ENCODE measurements at places on chromosomes 13 and 19. TPM values are rescaled to one million over a fixed set of nuclear protein-coding genes. Genes with fewer than 3 reads are reported as not detected.

- DNase-seq: no peak
Measured at GRCh38 chr13:110443622-110444225, 117.8 kb downstream of the RAB20 start.

GRCh38 chr19:2047449-2048103 lies 3.5 kb downstream of the MKNK2 start:
- no peak for DNase-seq

DNA sequence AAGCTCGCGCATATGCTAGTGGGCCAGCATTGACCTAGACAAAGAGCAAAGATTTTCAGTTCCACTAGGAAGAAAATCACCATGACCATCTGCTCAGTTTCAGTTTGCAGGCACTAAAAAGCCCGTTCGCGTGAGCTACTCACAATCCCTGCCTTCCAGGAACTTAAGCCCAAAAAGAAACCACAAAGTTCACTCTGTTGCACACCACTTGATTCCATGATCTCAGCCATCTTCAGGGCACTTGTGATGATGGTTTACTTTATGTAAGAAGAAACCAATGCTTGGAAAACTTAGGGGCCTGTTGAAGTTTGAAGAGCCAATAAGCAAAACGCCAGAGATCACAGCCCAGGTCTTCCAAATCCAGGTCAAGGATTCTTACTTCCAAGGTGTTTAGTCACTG lies 45.0 kb upstream of the SLC15A1 start:
- DNase-seq: no peak

GRCh38 chr13:101157261-101157660 lies 259.0 kb downstream of the NALCN start:
- DNase-seq: no peak

- peak; percentile 85 for DNase-seq
Measured at GRCh38 chr19:12965017-12965811, 4.2 kb upstream of the DAND5 start.

DNA sequence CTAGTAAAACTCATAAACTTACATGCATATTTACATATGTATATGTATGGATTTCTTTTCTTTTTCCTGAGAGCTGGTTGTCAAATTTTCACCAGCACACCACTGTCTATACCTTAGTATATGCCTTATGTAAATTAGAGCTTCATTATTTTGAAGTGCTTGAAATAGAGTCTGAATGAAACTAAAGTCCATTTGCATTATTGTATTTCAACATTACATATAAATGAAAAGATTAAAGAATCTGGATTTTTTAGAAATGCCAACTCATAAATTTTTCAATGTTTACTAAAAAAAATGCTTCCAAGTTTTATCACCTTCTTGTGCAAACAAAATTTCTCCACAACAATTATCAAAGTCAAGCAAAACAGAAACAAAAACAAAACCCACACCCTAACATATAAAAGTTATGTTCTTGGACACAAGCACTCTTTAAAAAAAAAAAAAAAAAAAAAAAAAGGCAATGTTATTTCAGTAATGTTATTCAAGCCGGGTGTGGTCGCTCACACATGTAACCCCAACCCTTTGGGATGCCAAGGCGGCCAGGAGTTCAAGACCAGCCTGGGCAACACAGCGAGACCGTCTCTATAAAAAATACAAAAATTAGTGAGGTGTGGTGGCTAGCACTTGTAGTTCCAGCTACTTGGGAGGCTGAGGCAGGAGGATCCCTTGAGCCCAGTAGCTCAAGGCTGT lies 18.3 kb downstream of the MED26 start:
- no peak for DNase-seq

DNA sequence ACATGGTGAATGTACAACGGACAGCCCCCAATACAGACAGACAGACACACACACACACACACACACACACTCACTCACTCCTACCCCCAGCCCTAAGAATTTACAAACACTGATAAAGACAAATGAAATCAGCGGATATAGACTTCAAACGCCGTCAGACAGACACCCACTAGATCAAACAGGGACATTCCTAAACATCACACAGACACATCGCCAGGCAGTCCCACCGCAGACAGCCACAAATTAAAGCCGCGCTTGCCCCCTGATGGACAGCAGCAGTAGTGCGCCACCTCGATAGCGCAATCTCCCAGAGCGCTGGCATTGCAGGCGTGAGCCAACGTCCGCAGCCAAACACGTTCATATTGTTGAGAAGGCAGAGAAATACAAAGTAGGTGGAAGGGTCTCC lies 24.7 kb upstream of the ADGRE1 start:
- peak; percentile 92 for DNase-seq

GRCh38 chr13:68378294-68378693 lies 1148.2 kb upstream of the PCDH9 start:
- no peak for DNase-seq

DNA sequence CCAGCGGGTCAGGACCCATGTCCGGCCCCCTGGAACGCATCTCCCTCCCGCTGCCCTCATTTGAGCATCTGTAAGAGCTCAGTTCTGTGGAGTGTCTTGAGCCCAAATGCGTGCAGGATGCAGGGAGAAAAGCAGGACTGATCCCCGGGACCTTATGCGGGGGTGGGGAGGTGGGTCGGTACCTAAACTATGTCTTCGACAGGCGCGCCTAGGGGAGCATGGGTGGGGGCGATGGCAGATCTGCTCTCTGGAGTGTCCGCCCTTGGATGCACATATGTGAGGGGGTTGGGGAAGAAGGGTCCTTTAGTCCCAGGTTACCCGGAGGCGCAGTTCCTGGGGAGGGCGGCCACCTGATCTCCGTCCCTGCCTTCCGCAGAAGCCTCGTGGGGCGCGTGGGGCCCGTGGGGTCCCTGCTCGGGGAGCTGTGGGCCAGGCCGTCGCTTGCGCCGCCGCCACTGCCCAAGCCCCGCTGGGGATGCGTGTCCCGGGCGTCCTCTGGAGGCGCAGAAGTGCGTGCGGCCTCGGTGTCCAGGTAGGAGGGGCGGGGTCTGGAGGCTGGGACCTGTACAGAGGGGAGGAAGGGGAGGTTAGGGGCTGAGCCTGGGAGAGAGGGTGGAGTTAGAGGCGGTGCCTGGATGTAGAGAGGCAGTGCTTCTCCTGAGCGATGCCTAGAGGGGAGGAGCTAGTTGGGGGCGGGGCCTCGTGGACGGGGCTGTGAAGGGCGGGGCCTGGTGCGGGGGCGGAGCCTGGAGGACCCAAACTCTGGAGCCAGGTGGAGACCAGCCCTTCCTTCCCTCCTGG lies 2.9 kb downstream of the CILP2 start:
- DNase-seq: peak; percentile 78

DNA sequence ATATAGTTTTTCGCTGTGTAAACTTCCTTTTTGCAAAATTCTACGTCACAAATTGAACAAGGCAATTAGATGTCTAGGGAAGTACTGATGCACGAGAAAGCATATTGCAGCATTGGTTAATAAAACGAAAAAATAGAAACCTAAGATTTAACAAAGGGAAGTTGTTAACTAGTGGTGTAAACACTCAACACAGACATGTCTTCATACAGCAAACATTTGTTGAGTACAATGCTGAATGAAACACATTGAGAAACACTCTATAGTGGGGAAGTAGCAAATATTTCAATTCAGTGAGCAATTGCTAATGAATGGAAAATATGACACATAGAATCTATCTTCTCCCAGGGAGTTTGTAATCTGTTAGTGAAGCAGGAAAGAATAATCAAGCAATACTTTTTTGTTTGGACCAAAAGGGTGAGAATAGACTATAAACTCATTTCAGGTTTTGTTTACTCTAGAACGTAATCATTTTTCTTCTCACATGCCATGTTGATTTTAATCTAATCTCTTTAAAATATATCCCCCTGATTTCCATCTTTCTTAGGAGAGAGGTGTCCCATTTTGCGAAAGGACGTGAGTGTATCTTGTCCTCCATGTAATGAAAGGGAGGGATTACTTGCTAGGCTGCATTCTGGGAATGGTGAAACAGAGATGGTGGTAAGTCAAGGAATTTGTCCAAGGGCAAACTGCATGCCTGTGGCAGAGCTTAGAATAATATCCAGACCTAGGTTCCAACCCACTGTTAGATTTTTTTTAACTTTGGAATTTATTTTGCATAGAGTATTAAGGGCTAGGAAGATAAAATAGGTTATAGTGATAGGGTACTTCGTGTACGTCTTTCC lies 1.7 kb upstream of the ANKRD10 start:
- DNase-seq: no peak

DNA sequence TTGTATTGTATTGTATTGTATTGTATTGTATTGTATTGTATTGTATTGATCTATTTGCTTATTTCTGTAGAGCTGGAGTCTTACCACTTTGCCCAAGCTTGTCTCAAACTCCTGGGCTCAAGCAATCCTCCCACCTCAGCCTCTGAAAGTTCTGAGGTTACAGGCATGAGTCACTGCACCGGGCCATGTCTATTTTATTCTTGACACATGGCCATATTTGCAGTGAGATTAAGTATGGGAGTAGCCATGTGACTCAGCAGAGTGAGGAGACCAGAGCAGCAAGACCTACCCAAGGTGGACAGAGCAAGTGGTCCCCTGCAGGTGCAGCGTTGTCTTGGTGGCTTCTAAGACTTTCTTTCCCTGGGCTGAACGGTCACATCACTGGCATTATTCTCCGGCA lies 49.1 kb upstream of the UBAC2 start:
- peak; percentile 21 for DNase-seq

DNA sequence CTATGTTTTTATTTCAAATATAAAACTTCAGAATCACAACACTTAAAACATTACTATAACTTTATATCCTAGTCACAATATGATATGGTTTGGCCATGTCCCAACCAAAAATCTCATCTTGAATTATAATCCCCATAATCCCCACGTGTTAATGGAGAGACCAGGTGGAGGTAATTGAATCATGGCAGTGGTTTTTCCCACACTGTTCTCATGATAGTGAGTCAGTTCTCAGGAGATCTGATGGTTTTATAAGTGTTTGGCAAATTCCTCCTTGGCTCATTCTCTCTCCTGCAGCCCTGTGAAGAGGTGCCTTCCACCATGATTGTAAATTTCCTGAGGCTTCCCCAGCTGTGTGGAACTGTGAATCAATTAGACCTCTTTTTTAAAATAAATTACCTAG lies 307.6 kb downstream of the SPRY2 start:
- DNase-seq: no peak

DNA sequence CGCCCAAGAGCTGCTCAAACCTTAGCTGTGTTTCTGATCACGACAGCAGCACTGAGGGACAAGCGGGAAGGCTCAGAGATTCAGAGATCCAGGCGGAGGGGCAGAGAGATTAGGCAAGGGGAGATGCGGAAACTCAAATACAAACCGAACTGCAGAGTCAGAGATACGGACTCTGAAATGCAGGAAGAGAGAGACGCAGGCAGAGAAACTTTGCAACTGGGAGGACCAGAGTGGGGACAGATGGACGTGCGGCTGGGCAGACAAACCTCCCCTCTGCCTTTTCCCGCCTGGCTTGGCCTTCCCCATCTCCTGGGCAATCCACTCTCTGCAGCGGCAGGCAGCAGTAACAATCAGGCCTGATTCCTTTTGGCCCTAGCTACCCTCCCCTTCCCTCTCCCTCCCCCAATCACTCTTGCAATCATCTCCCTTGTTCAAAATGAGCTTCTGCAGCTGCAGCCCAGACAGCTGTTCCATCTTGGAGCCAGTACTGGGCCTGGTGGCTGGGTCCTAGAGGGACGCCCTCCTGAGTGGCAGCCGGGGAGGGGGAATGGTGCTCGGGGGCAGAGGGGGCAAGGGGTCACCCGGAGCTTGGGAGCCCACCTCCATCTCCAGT lies 29.7 kb downstream of the OLFM2 start:
- no peak for DNase-seq

- DNase-seq: no peak
Measured at GRCh38 chr19:40688987-40689338, 1.5 kb downstream of the NUMBL start.

- DNase-seq: no peak
Measured at GRCh38 chr19:50417111-50418081, 1.3 kb upstream of the SPIB start.

DNA sequence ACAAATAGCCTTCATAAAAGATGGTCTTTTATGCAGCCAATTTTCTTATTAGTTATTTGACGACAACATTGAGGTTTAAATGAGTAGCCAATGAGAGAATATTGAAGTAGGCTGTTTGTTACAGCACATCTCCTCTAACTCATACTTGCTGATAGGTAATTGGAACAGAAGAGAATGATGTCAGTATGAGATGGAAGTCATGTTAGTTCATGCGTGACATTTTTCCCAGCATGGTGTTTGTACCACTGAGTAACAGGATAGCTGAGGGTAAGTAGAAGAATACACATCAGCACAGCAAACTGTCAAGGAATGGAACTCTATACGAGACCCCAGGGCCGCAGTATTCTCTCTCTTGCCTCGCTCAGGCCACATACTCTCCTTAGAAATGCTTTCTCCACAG lies 37.2 kb downstream of the COL4A2 start:
- no peak for DNase-seq

SLC10A2 gene
- total RNA-seq: not detected

ZNF473 gene
- total RNA-seq: 8.0 TPM

NOTCH3 gene
- total RNA-seq: not detected

IFNL1 gene
- 0.43 TPM for total RNA-seq

KLC3 gene
- total RNA-seq: not detected

TRPC4 gene
- total RNA-seq: not detected

ZNF534 gene
- not detected for total RNA-seq

EBPL gene
- total RNA-seq: 28.1 TPM
